NCI-H2029 treated with DMSO at 0.1 percent for 48 hours (cell line): ENCODE measurements at places on chromosomes 6 and 20.
A peak's percentile ranks its signal among the peaks of the same experiment; 100 is the strongest.

DNA sequence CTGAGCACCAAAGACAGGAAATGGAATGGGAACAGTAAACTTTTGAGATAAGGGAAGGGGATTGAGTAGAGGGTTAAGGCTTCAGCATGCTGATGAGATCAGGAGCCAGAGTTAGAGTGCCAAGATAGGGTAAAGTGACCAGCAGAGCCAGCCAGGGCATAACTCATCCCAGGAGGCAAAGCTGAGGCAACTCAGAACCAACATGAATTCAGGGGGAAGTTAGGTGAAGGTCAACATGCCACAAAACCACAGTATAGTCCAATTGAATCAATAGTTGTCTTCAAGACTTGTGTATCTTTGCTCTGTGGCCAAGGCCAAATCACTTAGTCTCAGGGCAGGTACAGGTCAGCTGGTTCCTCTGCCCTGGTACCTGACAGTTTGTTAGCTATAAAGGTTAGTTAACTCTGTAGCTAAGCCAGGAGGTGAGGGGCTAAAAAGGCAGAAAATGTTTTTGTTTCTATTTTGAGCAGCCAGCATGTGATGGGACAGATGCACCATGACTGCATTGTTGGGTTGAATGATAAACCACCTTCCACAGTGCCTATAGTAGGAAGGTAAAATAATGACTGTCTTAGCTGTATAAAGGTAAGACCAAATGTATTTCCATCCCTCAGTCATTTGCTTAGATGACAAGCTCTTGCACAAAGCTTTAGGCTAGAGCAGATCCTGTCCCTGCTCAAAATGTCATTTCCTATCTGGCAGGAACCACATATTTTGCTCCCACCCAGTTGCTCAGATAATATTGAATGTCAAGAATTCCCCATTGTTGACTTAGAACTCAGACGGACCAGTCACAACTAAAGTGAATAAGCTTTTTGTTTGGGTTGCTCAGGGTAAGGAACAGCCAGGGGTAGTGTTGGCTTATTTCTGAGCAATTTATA is 15.8 kb downstream of the RNF8 start:
- DNase-seq: no peak

- no peak for DNase-seq
Measured at GRCh38 chr6:158026901-158027589, 45.4 kb downstream of the SYNJ2 start.

GRCh38 chr6:166301611-166302529 is 6.3 kb downstream of the PRR18 start:
- DNase-seq: no peak

- DNase-seq: no peak
Measured at GRCh38 chr6:107817784-107818183, 6.3 kb downstream of the SCML4 start.

DNA sequence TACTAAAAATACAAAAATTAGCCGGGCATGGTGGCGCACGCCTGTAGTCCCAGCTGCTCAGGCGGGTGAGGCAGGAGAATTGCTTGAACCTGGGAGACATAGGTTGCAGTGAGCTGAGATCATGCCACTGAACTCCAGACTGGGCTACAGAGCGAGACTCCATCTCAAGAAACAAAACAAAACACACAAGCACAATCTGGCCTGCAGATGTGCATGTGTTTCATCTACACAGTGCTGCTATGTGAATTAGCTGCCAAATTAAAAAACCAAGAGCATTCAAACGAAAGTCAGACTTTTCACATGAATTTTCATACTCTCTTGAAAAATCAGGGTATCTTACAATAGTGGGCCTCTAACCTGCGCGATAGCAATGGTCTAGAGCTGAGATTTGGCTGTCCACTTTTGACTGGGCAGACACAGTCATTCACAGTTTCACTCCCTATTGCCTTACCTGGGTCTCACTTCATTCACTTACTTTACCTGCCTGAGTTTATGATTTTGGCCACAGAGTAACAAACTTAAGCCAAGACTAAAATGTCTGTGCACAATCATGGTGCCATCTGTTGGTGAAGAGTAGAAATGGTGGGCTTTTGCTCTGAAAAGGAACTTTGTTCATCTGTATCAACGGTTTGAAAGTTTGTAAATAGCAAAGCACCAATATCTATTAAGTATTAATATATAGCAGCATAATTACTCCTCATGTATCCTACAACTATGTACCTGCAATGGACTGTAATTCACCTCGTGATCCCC is 138.5 kb upstream of the UST start:
- DNase-seq: no peak

- DNase-seq: peak; percentile 76
Measured at GRCh38 chr20:50169329-50169823, 15.9 kb upstream of the PEDS1 start.
